ENCODE measurements at places on chromosomes 1 and 21.

DNA sequence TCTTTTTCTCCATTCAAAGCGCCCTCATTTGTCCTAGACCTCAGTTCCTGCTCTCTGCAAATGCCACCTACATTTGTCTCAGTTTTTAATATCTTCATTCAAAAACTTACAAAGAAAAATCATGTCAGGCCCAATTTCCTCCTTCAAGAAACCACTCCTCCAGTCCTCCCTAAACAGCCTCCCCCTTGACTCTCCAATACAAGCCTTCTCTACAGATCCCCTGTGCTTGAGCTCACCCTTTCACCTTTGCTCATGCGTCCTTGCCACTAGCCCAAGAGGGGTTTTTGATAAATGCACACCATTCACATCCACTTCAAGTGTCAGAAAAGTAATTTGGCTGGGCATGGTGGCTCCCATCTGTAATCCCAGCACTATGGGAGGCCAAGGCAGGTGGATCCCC lies 140.6 kb downstream of the RERE start:
- DNase-seq, result no peak

- no peak for DNase-seq
These were observed 7.4 kb upstream of the ARF1 start for GRCh38 chr1:228074954-228075730.

DNA sequence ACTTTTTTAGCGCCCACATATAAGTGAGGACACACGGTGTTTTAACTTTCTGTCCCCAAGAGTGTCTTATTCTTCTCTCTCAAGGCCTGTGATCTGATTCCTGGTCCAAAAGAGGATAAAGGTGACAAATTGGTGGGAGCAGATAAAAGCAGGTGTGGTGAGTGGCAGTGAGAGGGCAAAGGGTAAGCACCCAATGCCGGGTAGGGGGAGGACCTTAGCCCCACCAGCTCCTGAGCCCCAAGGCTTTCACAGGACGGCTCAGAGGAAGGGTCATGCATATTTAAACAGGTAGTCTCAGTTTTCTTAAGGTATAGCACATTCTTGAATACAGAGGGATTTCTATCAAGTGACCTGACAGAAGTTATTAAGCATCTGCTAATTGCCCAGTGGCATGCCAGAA lies 19.6 kb downstream of the LBR start:
- DNase-seq, result no peak

DNA sequence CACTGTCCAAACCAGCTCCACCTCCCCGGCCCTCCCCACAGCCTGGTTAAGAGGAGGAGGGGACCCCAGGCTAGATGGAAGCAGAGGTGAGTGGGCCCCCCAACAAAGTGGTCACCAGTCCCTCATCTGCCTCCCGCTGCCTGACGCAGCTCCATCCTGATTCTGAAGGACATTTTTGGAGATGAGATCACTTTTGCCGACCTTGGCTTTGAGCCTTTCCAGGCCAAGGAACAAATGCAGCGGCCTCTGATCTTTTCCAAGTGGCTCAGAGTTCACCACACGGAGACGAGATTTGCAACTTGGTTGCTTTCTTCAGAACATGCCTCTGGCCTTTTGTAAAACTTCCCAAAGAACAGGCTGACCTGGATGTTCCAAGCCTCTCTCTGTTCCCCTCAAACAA lies 223.1 kb downstream of the NPHP4 start:
- DNase-seq, result no peak

DNA sequence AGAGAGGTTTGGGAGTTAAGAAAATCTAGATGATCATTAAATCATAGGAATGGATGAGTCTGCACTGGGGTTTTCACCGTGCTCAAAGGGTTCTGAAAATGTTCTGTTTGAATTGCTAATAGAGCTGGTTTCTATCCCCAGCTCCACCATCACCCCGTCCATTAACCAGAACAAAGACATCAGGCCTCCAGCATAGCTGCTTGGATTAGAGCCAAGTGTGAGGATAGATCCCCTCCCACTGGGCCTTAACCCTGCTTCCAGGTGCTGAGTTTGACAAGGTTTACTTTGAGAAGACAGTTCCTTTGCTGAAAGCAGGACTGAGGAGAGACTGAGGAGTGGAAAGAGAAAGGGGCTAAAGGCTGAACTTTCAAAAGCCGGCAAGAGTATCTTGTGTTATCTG lies 48.3 kb downstream of the MPZL1 start:
- DNase-seq, result no peak

GRCh38 chr1:184840596-184840995 lies 85.9 kb upstream of the EDEM3 start:
- DNase-seq, result peak; percentile 11

- DNase-seq, result no peak
These were observed 39.4 kb upstream of the SPOCD1 start for GRCh38 chr1:31855038-31855845.

DNA sequence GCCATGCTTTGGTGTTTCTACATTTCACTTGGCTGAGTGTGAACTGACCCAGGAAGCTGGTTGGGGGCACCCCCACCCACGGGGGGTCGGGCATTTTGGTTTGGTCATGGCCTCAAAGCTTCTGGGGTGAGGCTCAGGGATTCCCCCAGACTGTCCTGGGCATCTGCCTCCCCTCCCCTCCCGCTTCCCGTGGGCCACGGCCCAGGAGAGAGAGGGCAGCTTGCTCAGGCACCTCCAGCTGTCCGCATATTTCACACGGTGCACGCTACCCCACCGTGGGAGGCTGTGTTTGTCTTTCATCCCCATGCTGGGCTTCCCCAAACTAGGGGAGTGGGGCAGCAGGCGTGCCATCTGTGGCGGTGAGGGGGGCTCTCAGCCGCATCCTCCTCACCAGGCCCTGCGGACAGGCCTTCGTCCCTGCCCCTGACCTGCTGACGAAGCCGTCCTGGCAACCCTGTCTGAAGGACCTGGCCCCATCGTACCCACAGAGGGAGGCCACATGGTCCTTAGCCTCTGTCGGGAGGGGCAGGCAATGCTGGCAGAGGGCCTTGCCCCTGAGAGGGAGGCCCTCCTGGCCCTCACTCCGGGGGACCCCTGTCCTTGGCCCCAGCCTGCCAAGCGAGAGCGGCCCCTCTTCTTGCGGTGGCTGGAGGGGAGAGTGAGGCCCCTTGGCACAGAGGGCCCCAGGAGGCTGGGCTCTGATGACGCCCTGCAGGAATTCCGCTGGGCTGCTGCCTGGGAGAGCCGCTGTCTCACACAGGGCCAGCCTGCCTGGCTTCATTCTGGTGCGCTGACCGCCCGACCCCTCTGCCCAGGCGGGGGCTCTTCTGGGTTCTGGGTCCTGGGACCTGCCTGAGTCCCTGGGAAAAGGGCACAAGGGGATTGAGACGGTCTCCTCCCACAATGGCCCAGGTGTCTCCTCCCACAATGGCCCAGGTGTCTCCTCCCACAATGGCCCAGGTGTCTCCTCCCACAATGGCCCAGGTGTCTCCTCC lies 22.1 kb downstream of the TP73 start:
- DNase-seq, result no peak

- no peak for DNase-seq
These were observed 254.8 kb downstream of the ZNF648 start for GRCh38 chr1:181806746-181807145.
